ENCODE measurements at places on chromosomes 16 and 17.

- DNase-seq = no peak
Observed at GRCh38 chr16:27699540-27699939, 149.6 kb downstream of the KATNIP start.

DNA sequence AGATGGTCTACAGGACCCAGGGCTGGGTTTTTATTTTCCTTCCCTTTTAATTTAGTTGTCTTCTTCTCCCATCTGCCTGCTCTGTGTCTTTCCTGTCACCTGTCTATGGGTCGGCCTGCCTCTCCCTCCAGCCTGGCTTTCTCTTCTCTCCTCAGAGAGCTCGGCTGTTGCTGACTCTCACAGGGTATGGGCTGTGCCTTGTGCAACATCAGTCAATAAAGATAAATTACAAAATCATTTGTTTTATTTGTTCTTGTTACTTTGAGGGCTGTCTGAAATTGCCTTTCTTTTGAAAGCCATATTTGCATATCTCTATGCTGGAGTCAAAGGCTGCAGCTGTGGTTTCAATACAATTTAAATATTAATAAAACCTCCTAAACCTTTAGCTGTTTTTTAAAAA is 15.6 kb downstream of the RND2 start:
- no peak for DNase-seq

DNA sequence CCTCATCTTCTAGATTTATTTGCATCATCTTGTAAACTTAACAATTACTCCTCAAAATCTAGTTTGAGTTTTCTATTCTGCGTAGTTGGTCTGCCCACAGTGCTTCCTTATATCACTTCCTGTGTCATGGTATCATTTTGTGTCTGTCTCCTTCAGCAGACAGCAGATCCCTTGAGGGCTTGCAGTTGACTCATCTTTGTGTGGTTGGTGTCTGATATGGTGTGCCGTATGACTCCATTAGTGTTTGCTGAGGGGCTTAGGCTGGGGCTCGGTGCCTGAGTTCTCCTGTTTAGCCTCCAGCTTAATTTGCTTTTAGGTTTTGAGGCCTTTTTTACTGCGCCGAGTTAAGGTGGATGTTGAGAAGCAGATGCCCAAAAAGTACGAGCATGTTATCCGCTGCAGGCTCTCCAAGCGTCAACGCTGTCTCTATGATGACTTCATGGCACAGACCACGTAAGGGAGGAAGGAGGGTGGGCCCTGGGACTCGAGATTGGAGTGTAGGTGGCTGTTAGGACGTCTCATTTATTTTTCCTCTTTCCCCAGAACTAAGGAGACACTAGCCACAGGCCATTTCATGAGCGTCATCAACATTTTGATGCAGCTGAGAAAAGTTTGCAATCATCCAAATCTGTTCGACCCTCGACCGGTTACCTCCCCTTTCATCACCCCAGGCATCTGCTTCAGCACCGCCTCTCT is 16.9 kb downstream of the SRCAP start:
- no peak for DNase-seq

DNA sequence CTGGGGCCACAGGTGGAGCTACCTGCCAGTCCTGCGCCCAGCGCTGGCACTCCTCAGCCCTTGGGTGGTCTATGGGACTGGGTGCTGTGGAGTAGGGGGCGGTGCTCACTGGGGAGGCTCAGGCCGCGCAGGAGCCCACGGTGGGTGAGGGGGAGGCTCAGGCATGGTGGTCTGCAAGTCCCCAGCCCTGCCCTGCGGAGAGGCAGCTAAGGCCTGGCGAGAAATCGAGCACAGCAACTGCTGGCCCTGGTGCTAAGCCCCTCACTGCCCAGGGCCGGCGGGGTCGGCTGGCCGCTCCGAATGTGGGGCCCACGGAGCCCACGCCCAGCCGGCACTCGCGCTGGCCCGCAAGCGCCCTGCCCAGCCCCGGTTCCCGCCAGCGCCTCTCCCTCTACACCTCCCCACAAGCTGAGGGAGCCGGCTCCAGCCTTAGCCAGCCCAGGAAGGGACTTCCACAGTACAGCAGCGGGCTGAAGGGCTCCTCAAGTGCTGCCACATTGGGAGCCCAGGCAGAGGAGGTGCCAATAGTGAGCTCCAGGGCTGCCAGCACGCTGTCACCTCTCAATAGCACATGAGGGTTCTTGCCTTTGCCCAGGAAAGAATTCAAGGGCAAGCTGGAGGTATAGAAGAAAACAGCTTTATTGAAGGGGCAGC is 11.0 kb upstream of the EEF2KMT start:
- no peak for DNase-seq

GRCh38 chr17:15885770-15886169 is 59.2 kb upstream of the ADORA2B start:
- no peak for DNase-seq

DNA sequence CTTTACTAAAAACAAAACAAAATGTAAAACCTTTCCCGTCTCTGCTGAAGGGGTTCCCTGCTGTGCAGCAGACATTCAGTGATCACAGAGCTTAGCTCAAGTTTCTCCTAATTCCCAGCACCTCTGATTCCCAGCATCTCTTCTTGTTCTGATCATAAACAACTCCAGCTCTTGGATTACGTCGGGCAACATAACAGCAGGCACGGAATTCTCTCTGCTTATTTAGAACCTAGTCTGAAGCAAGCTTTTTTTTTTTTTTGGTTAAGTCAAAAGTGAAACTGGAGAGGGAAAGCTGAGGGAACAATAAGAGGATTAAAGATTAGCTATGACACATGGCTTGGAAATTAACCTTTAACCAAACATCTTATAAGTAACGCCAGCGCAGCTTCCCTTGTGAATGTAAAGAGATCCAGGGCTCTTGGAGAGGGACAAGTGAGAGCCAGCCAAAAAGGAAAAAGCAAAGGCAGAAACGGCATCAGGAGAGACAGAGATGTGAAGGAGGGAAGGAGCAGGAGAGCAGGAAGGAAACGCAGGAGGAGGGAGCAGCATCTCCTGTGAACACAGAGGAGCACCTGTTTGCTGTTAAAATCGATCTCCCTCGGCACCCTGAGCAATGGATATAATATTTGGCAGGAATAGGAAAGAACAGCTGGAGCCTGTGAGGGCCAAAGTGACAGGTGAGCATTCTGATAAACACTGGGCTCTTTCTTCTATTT is at the start of gene BCO1:
Gene BCO1, plus strand, starts transcription at position 394 of the 716 bp plus-strand sequence. Its CDS starts 220 bp downstream, at position 614.
- DNase-seq = peak; percentile 34

GRCh38 chr16:83772806-83773205 is 35.0 kb upstream of the HSBP1 start:
- no peak for DNase-seq

DNA sequence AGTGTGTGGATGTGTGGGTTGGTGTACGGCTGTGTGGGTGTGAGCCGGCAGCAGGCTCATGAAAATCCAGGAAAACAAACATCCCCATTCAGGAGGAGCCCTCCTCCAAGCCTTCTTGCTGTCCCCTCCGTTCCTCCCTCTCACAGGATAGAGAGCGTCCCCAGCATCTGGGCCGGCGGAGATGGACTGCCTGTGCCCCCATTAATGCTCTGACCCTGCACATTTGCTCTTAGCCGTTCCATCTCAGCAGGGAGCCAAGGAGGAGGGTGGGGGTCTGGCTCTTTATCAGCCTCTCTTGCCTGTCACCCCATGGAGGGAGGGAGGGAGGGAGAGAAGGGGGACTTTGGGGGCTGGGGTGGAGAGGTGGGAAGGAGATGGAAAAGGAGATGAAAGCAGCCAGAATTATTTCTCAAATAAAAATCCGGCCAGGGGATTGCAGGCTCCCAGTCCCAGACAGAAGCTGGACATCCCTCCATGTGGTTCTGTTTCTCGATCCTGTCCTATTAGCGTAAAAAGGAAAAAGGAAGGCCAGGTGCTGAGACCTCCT is 240.0 kb upstream of the ZFHX3 start:
- DNase-seq = no peak

- no peak for DNase-seq
Observed at GRCh38 chr17:52673791-52674190, 515.3 kb upstream of the CA10 start.

DNA sequence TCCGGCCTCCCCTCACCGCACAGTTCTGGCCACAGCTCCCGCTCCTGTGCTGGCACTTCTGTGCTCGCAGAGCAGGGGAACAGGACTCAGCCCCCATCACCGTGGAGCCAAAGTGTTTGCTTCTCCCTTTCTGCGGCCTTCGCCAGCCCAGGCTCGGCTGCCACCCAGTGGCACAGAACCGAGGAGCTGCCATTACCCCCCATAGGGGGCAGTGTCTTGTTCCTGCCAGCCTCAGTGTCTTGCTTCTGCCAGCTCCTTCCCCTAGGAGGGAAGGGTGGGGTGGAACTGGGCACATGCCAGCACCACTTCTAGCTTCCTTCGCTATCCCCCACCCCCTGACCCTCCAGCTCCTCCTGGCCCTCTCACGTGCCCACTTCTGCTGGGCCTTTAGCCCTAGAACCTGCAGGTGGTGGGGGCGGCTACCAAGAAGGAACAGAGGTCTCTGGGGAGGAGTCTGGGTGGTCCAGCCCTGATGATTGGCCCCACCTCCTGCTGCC is 645 bp upstream of the ELMO3 start:
- peak; percentile 66 for DNase-seq

DNA sequence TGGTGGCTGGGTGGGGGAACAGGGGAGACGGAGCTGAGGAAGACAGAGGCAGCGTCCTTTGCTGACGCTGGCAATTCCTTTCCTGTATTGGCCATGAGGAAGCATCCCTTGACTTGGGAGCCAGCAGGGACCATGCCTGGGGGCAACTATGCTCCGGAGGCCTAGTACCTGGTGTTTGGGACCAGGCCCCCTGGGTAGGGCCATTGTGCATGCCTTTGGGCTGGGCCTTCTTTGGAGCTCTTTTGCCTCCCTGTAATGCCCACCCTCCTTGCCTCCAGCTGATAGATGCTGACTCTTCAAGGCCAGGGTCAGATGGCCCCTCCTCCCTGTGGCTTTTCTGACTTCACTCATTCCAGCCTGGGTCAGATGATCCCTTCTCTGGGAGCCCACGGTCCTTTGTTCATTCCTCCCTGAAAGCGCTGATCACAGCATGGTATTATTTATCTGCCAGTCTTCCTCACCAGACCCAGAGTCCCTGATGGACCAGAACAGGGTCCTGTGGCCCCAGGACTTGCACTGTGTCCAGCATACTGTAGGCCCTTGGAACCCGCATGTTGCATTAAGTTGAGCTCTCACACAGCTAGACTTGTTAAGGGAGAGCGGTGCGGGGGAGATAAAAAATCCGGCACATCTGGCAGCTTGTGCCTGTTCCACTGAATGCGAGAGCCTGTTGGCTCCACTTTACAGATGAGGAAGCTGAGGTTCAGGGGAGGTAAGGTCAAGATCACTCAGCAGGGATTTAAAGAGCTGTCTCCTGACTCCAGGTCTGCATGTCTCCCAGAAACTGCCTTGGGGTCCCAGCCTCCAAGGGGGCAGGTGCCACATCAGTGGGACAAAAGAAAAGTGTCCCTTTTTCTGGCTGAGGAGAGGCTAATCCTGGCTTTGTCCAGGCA is 2.9 kb downstream of the STARD3 start:
- DNase-seq = no peak

DNA sequence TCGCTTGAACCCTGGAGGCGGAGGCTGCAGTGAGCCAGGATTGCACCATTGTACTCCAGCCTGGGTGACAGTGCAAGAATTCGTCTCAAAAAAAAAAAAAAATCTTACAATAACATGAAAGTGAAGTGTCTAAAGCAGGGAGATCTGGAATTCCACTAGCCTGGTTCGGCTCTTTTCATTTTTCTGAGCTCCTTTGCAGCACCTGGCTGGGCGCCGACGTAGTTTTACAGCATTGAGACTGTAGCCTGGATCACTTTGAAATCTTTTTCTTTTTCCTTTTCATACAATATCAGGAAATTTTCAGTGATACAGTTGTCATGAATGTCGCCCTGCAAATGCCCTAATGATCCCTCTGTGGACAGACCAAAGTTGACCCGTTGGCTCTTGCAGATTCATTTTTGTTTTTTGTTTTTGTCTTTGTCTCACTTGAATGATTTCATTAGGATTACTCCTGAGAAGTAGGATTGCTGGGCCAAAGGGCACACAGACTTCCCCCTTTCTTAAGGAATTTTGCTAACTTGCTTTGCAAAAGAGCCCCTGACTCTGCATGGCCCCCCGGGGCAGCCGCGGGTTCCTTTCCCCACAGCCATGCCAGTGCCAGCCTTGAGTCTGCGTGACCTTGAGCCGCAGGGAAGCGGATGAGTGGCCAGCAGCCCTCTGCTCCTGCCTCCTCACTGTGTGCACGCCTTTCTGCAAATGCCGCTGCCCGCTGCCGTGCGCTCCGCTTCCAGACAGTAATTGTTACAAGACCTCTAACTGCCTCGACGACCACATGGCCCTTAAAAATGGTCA is 28.0 kb downstream of the CRISPLD2 start:
- no peak for DNase-seq

DNA sequence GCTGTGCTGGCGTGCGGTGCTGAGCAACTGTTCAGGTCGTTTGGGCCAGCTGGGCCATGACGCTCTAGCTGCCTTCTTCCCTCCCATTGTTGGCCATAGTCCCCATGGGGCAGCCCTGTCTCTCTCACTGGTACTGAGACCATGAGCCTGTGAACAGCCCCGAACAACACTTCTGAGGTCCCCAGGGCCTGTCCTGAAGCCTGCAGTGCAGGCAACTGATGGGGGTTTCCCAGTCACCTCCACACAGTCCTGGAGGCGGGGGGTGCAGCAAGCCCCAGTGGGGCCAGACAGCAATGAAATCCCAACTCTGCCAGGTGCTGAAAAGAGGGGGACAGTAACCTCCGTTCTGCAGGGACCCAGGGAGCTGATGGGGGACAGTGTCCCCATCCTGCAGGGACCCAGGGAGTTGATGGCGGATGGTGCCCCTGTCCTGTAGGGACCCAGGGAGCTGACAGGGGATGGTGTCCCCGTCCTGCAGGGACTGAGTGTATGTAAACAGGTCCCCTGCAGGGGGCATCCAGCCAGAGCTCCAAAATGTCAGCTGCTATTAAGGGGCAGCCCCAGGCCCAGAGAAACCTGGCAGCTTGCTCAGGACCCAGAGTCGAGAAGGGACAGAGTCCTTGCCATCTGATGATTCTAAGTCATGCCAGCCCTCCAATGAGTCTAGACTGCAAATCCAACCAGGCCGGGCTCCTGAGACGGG is 30.4 kb downstream of the ENGASE start:
- no peak for DNase-seq

GRCh38 chr17:21037117-21037803 is 5.6 kb downstream of the USP22 start:
- no peak for DNase-seq

GRCh38 chr17:6476076-6476809 is 32.0 kb downstream of the PIMREG start:
- no peak for DNase-seq

DNA sequence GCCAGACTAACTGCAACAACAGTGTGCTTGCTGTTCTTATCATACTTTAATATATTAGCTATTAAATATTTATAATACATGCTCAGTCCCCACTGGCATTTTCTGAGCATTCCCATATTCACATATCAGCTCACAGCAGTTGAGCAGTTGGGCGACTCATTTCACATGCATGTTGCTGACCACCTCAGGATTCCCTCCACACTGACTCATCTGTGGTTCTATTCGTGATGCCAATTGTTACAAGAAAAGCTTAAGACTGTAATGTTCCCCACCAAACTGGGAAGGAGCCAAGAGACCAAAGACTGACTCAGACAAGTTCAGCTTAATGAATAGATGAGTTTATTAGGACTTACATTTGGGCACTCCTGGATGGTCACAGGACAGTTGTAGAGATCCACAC is 100.3 kb upstream of the KIF2B start:
- DNase-seq = no peak
